ENCODE measurements at places on chromosomes 6 and 20. TPM values are rescaled to one million over a fixed set of nuclear protein-coding genes. Genes with fewer than 3 reads are reported as not detected.

GRCh38 chr6:572596-573265 lies 84.2 kb downstream of the HUS1B start:
- DNase-seq: no peak
- H3K4me1 ChIP-seq: peaks cover 36% of the 10 kb centered on the region
- no peaks in the 10 kb centered on the region for H3K27me3 ChIP-seq
- no peak overlapping the region for H3K4me3 ChIP-seq
- H3K36me3 ChIP-seq: peaks cover 45% of the 10 kb centered on the region

Gene AIF1
- 29.0 TPM for total RNA-seq

DNA sequence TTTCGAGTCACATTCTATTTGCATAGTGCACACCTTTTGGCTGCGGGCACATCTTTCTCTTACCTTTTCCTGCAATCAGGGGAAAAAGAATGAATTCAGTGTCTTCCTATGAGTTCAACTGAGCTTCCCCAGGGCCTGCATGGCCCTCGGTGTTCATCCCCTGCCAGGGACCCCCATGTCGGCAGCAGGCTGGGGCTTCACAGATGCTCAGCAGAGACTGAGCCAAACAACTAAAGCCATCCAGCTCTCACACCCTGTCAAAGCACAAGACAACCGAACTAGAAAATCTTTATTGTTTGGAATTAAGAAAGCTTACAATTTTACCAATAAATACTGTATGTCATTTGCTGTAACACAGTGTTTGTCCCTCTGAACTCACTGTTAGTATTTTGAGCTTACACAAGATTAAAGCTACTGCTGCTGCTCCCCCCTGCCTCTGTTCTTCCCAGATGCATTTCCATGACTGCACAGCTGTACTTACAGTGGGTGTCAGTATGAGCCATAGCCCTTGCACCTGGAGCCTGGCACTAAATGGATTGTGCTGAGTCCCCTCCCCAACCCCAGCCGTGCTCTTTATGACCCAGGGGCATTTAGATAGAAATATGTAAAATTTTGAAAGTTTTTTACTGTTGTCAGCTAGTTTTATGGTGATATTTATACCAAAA lies 205.8 kb downstream of the TMEM242 start:
- no peaks in the 10 kb centered on the region for H3K27me3 ChIP-seq
- no peak for DNase-seq
- H3K4me1 ChIP-seq: peaks cover 2% of the 10 kb centered on the region
- H3K4me3 ChIP-seq: no peak overlapping the region
- peaks cover 14% of the 10 kb centered on the region for H3K36me3 ChIP-seq

GRCh38 chr20:25315418-25316210 lies 67.7 kb downstream of the PYGB start:
- H3K27ac ChIP-seq: no peak overlapping the region
- no peaks in the 10 kb centered on the region for H3K27me3 ChIP-seq
- DNase-seq: no peak
- no peak overlapping the region for H3K4me3 ChIP-seq
- no peaks in the 10 kb centered on the region for H3K36me3 ChIP-seq
- H3K4me1 ChIP-seq: peaks cover 19% of the 10 kb centered on the region

- no peaks in the 10 kb centered on the region for H3K27me3 ChIP-seq
- DNase-seq: no peak
- H3K4me1 ChIP-seq: peaks cover 6% of the 10 kb centered on the region
- H3K4me3 ChIP-seq: no peak overlapping the region
These were observed 29.9 kb downstream of the KCNK5 start for GRCh38 chr6:39199231-39199940.

GRCh38 chr20:276620-277495 lies 13.7 kb downstream of the C20orf96 start:
- no peak overlapping the region for H3K27ac ChIP-seq
- H3K4me3 ChIP-seq: no peak overlapping the region
- peaks cover 4% of the 10 kb centered on the region for H3K36me3 ChIP-seq
- H3K27me3 ChIP-seq: no peaks in the 10 kb centered on the region
- H3K4me1 ChIP-seq: no peaks in the 10 kb centered on the region

- no peak for DNase-seq
- H3K4me3 ChIP-seq: no peak overlapping the region
- H3K27me3 ChIP-seq: no peaks in the 10 kb centered on the region
- no peaks in the 10 kb centered on the region for H3K36me3 ChIP-seq
- peaks cover 4% of the 10 kb centered on the region for H3K4me1 ChIP-seq
These were observed 7.9 kb upstream of the GMNN start for GRCh38 chr6:24766680-24767462.

Gene C6orf15
- not detected for total RNA-seq

- H3K4me3 ChIP-seq: no peak overlapping the region
- H3K36me3 ChIP-seq: peaks cover 15% of the 10 kb centered on the region
- peaks cover 28% of the 10 kb centered on the region for H3K4me1 ChIP-seq
- no peaks in the 10 kb centered on the region for H3K27me3 ChIP-seq
- H3K27ac ChIP-seq: no peak overlapping the region
- no peak for DNase-seq
These were observed 39.8 kb upstream of the CDH22 start for GRCh38 chr20:46347841-46348803.

All from activated CD4-positive, alpha-beta memory T cell treated with anti-CD3 and anti-CD28 coated beads for 36 hours (primary cell).